ENCODE measurements at places on chromosomes 1 and 21.

DNA sequence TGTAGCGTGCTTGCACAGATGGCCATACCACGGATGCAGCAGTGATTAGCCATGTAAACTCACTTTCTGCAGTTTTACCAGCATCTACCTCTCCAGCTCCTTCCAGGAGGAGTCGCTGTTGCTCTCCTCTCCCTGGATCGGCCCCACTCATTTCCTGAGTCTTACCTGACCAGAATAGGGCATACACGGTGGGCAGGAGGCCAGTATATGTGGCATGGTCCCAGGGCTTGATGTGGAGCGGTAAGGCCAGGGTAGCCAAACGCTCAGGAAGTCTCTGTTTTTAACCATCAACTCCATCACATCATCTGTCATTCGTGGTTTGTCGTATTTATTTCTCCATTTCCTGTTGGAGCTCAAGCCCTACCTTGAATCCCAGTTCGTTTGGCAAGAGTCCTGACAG lies 163.4 kb upstream of the USP24 start:
- peak; percentile 38 for DNase-seq

- DNase-seq: no peak
These were observed 2.9 kb downstream of the CYYR1 start for GRCh38 chr21:26570203-26570602.

DNA sequence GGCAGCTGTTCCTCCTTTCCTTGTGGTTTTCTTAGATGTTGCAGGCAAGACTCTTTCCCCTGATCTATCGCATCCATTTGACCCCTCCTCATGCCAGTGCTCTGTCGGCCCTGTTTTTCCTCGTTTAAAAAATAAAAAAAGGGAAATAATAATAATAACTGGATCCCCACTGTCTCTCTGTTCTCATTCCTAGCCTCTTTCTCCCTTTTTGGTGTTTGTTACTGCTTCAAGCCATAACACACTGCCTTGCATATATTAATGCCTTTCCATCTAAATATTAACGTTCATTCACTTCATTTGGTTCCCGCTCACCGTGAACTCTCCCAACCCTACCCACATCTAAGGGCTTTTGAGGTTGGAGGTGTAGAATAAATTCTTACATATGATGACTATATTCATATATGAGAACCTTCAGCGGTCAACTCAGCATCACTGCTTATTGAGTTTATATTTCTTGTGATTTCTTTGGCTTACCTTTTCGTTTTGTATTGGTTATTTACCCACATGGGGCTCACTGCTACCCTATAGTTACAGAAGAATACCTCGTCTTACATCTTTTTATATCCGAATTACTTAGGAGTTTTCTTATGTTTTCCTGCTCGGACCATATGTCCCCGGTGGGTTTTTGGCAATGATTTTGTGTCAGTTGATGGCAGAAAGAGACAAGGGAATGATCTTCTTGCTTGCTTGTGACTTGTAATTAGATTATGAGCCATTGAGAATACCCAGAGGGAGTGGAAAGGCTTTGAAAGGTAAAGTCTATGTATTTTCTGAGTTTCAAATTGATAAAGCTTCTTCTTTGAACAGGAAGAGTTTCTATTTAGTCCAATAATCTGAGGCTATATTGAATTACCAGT lies 805 bp downstream of the ATG4C start:
- DNase-seq: peak; percentile 64

GRCh38 chr21:39051588-39051949 lies 131.7 kb downstream of the PSMG1 start:
- no peak for DNase-seq

GRCh38 chr1:177928194-177928593 lies 41.7 kb downstream of the SEC16B start:
- DNase-seq: peak; percentile 57

DNA sequence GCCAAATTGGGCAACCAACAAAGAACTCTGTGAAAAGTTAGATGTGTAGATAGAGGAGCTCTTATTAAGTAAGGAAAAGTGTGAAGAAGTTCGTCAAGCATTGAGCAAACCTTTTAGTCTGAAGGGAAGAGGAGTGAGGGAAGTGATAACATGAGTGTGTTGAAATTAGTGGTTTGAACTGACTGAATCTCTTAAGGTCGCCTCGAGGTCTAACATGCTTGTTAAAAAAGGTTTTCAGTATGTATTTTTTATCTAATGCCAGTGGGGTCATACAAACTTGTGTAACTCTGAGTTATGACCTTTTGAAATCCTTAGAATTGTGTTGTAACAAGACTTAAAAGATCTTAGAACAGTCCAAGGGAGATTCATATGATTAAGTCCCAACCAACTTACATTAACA lies 34.1 kb downstream of the SOAT1 start:
- peak; percentile 70 for DNase-seq

- DNase-seq: peak; percentile 71
These were observed 11.2 kb upstream of the CAPN2 start for GRCh38 chr1:223700942-223701637.
